ENCODE measurements at places on chromosomes 7 and 10.
A peak's percentile ranks its signal among the peaks of the same experiment; 100 is the strongest.

DNA sequence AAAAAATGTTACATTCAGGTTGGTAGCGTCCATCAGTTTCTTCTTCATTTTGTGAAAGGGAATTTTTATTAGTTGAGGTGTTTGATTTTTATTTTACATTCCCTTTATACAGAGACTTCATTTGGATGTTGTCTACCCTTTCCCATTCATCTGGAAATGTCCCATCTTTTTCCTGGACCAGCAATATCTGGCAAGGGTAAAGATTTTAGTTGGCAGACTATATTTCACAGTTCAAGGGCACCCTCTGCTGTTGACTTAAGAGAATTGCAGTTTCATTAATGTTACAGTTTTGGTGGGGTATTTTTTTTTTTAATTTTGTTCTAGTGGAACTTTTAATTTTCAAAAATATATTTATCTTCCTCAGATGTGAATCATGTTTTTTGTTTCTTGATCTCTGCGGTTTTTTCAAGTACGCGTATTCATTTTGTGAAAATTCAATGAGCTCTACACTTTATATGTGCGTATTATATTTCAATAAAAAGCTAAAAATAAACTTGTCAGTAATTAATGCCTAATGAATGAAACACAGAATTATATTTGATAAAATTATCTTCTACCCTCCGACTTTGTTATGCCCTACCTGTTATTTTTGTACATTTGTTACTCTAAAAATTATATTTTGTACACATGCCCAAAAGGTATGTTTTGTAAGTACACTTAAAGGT lies 97.9 kb upstream of the KLF14 start:
- DNase-seq: peak; percentile 39

- no peak for DNase-seq
Measured at GRCh38 chr10:43821103-43821502, 172.4 kb upstream of the ZNF32 start.

DNA sequence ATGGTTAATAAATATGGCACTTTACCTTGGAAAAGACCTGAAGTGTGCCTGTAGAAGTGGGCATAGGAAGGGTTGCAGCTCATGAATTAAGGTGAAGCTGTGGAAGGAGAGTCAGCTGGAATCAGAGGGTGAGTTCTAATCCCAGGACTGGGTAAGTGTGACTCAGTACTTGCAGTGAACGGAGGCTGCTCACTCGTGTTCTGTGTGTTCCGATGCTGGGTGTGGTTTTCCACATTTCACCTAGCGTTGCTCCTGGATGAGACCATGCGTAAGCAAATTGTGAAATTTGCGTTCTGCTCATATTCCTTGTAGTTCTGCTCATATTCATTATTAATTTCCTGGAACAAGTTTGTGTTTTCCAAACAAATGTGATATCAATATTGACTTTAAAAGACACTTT lies 22.4 kb upstream of the TMEM236 start:
- no peak for DNase-seq

DNA sequence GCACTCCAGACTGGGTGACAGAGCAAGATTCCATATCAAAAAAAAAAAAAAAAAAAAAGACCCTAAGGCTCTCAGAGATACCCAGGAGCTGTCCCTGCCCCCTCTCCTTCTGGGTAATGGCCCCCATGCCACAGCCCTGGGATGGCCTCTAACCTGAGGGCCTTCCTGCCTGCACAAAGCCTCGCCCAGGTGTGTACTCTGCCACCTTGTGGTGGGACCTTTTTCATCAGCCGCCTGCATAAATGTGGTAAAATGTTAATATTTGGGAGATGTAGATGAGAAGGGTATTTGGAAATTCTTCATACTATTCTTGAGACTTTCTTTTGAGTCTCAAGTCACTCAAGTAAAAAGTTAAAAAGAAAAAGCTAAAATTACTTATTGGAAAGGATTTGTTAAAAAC lies 46.3 kb upstream of the RNF216 start:
- DNase-seq: no peak

DNA sequence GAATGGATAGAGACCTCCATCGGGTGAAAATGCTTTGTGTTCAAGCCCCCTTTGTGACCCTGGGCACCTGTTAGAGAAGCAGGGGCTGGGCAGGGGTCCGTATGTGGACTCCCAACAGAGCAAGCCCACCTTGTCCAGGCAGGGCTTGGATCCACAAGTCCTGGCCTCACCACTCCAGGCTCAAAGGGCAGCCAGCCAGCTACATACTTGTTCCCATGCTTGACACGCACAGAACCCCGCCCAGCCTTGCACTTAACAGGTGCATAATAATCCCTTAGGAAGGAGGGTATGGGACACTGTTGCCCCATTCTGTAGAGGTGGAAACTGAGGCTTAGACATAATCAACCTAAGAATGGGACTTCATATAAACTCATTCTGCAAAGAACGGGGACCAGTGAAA lies 160.6 kb downstream of the PRKAG2 start:
- DNase-seq: no peak

DNA sequence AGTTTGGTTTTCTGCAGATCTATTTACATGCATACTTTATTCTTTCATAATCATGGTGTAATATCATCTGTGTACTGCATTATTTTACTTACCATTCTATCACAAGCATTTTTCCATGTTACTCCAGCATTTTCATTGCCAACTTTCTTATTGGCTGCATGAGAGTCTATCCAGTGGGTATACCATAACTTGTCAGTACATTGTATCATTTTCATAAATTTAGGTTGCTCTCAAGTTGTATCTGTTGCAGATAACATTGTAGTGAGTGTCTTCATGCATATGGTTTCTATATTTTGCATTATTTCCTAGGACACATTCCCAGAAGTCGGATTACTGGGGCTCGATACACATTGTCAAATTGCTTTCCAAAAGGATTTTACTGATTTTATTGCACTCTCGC lies 87.2 kb upstream of the INSYN2A start:
- DNase-seq: no peak

DNA sequence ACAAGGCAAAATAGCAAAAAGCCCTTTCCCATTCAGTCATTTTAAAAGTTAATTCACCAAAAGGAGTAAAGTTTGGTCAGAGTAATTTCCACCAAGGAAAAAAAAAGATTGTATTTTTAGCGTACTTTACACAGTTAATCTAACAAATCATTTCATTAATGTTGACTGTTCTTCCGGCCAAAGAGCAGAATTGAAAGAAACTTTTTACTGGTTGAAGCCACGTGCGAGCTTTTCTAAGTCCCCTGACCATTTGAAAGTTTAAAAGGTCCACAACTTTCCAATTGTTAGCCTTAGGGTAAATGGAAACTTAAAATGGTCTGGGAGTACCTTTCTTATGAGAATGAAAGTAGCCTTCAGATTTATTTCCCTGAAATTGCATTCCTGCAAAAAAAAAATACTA lies 296.7 kb downstream of the ARL4A start:
- no peak for DNase-seq

DNA sequence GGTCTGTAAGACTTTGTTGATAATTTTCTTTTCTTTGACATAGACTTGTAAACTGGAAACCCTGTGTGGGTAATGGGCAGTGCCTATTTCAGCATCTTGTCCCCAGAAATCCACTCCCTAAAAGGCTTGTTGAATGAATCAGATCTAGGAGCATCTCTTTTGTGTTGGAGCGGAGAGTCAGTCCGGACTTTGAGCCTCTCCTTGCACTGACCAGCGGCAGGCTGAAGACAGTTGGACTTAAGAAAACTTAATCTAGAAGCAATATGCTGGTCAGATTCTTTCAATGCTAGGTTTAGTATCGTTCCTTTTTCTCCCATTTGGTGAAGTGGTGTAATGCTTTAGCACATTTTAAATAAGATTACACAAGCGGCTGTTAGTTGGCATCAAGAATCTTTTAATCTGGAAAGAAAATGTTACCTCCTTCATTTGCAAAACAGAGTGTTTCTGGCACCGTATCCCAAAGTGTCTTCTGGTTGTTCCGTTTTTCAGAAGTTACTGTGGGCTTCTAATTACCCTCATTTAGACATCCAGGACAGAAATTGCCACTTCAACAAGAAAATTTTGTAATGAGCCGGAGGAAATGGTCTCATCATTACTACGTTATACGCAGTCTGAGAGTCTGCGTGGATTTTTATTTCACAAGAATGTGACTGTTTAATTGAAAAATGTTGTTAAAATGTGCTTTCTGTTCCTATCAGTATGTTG lies 74.7 kb downstream of the CUX1 start:
- DNase-seq: no peak

- no peak for DNase-seq
Measured at GRCh38 chr10:6207658-6208057, 4.9 kb downstream of the PFKFB3 start.

DNA sequence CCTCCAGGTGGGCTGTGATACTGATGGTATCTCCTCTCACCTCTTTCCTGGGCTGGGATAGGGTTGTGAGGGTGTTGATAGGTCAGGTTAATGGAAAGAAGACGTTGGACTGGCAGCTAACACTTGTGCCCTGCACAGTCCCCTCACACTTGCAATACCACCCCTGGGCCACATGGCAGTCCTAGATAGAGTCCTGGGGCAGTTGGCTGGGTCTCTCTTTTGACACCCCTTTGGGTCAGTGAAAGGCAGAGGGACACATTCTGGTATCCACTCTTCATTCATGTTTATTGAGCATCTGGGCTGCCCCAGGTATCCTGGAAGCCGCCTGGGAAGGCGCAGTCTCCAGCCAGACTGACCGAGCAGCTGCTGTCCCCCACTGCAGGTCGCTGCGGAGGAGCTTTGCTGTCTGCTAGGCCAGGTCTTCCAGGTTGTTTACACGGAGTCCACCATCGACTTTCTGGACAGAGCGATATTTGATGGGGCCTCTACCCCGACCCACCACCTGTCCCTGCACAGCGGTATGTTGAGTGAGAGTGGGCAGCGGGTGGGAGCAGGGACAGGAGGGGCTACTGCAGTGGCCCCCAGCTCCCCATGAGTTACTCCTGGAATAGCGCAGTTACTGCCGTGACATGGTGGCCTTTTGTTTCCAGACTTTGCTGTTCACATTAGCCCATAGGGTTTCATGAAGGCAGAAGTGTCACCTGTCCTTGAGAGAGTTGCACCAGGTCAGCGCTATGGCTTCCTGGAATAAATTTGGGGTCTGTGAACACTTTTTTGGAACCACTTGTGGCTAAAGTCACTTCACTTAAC lies 19.1 kb downstream of the NACAD start:
- DNase-seq: no peak

- DNase-seq: no peak
Measured at GRCh38 chr10:120455004-120455403, 2.0 kb upstream of the PLPP4 start.

DNA sequence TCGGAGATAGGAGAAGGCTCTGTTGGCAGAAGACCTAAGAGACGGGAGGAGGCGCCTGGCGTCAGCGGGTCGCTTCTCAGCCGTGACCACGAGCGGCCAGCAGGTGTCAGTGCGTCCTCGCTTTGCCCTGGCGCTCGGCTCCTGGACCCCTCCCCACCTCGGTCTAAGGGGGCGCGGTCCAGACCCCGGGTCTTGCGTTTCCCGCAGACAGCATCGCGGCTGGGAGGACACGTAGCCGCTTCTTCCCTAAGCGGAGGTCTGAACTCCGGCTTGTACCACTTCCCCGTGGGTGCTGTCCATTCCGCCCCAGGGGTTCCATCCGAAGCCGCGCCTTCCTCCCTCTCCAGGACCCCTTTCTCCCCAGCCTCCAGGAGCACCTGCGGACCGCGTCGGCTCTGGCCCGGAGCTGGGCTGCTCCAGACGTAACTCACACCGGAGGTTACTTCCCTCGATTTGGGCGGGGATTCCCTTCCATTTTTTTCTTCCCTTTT lies 593 bp upstream of the ADRA2A start:
- peak; percentile 72 for DNase-seq

DNA sequence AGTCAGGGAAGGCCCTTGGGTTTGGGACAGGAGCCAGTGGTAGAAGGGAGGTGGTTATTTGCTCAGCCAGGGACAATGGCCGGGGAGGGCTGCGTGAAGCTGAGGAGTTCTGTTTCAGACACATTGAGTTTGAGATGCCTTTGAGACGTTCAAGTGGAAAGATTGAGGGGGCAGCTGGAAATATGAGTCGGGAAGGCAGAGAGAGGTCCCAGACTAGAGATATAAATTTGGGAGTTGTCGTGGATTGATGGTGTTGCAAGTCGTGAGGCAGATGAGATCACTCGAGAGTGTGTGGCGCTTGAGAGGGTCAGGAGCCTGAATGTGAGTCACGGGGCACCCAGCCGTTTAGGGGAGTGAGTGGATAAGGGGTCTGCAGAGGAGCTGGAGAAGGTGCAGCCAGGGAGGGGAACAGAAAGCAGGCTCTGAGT lies 73.3 kb downstream of the ZMIZ1 start:
- DNase-seq: no peak

DNA sequence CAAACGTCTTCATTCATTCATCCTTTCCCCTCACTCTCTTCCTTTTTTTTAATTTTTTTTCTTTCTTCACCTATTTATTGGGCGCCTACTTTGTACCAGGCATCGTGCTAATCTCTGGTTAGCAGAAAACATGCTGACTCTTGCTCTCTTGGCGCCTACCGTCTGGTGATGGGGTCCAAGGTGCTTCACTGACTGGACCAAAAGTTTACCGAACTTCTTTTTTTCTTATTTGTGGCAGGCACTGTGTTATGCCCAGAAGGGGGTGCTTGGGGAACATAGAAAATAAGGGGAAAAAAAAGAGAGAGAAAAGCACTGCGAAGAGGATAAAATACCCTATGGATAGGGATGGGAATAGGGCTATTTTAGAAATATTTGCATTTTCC lies 505 bp upstream of the FAM204A start:
- no peak for DNase-seq

DNA sequence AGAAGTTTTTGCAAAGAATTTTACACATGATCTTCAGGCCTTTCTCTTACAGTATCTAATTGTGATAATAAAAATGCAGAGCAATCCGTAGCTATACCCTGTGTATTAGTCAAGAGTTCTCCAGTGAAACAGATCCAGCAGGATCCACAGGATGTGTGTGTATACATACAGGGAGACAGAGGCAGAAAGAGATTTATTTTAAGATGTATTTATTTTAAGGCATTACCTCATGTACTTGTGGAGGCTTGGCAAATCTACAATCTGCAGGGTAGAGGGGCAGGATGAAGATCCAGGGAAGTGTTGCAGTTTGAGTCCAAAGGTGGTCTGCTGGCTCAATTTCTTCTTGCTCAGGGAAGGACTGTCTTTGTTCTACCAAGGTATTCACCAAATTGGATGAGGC lies 41.7 kb downstream of the ARHGAP12 start:
- DNase-seq: no peak

DNA sequence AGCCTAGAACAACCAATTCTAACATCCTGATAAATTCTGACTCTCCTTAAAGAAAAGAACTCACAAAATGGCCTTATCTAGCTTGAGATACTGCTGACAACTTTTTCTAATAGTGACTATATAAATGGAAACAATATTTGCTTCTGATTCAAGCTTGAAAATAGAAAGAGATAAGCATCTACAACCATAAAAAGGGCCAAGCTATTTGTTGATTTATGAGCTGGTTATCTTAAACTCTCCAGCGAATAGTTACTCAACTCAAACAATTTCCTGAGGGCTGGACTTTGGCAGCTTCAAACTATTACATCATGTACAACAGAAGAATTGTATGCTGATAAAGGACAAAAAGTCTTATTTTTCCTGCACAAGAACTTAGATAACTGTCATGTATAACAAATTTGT lies 4.6 kb downstream of the USP54 start:
- no peak for DNase-seq

GRCh38 chr7:144784943-144785342 lies 50.9 kb downstream of the TPK1 start:
- no peak for DNase-seq

GRCh38 chr7:67918158-67918557 lies 921.5 kb downstream of the TYW1 start:
- DNase-seq: no peak

- no peak for DNase-seq
Measured at GRCh38 chr10:70479626-70480238, 1.2 kb downstream of the PALD1 start.

GRCh38 chr7:36117203-36117840 lies 35.7 kb upstream of the EEPD1 start:
- DNase-seq: no peak
